HEK293T (cell line): ENCODE measurements at places on chromosomes 1 and 21.

DNA sequence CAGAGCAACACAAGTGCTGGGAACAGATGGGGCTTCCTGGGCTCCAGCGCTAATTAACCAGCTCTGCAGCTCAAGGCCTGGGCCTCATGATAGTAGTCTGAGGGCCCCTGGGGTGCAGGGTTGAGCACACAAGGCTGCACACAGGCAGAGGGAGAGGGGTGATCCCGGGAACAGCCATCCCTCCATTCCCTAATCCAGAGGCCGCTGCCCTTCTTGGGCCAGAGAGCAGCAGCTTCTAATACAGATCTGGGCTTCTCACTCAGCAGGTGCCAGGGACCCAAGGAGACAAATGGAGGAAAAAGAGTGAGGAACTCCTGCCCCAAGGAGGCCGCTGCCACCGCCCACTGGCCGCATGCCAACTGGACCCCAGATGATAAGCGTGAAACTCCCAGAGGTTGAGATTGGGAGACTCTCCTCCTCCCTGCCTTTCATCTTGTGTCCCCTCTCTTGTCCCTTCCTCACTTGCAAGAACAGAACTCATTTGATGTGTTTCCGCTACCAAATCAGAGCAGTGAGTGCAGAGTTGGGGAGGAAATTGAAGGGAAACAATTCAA is 58.0 kb upstream of the IFNAR2 start:
- no peak for DNase-seq

GRCh38 chr1:46152016-46152415 is 19.6 kb upstream of the PIK3R3 start:
- no peak for DNase-seq

- DNase-seq = no peak
These were observed 66.2 kb downstream of the RGL1 start for GRCh38 chr1:183871142-183871541.

DNA sequence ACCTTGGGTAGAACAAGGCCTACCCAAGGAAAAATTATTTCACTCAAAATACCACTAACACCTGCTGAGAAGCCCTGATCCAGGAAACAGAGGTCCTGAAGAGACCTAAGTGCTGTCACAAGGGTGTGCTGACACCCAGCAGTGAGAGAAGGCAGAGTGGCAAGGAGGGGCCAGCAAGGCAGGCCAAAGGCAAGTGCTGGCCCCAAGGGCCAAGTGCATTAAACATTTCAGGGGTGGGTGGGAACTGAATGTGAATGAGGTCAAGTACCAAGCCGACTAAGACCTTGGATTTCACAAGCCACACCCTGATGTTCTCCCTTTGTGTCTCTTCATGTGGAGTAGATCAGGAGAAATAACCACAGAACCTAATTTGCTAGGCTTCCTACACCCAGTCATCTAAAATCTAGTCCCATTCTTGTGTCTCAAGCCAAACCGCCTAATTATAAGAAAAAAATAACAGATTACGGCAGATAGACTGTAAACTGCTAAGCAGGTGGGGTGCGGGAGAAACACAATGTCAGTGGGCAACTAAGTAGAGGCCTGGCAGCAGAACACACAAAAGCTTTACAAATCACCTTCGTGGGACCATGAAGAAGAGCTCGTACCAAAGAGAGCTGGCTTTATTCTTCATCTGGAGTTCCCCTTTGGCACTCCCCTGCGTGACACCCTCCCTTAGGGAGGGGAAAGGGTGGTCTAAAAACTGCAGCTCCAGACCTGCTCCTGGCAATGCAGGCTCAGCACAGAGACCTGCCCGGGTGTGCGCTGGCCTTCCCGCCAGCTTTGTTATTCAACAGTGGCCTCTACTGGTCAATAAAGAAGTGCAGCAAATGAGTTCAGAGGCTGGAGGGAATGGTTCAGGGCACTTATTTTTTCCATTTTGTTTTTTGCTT is 8.7 kb downstream of the UBE2G2 start:
- DNase-seq = peak; percentile 88

DNA sequence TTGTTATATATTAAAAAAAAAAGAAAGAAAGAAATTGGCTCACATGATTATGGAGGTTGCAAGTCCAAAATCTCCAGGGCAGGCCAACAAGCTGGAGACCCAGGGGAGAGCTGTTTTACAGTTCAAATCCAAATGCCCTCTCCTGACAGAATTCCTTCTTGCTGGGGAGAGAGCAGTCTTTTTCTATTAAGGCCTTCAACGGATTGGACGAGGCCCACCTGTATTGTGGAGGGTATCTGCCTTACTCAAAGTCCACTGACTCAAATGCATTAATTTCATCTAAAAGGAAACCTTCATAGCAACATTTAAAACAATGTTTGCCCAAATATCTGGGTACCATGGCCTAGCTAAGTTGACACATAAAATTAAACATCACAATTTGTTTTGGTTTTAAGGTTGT is 56.9 kb upstream of the TRIM67 start:
- no peak for DNase-seq

DNA sequence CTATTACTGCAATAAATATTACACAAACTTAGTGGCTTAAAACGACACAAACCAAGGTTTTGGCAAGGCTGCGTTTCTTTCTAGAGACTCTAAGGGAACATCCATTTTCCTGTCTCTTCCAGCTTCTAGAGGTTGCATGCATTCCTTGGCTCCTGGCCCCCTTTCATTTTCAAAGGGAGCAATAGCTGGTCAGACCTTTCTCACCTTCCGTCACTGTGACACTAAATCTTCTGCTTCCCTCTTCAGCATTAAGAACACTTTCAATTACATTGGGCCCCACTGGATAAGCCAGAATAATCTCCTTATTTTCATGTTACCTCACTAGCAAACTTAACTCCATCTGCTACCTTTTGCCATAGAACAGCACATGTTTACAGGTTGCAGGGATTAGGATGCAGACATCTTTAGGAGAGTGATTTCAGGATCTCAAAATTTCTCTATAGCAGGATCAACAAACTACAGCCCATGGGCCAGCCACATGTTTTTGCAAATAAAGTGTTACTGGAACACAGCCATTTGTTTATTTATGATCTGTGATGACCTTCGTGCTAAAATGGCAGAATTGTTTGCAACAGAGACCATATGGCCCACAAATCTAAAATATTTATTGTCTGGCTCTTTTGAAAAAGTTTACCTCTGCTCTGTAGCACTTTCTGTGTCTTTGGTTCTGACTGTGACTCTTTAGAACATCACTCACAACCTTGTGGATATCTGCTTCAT is 221.5 kb upstream of the SGIP1 start:
- no peak for DNase-seq

GRCh38 chr1:167697667-167698141 is 24.1 kb upstream of the MPZL1 start:
- DNase-seq = no peak
